ENCODE measurements at places on chromosomes 12 and 14.

- DNase-seq, result no peak
These were observed 142.5 kb downstream of the PDE3A start for GRCh38 chr12:20510811-20511210.

DNA sequence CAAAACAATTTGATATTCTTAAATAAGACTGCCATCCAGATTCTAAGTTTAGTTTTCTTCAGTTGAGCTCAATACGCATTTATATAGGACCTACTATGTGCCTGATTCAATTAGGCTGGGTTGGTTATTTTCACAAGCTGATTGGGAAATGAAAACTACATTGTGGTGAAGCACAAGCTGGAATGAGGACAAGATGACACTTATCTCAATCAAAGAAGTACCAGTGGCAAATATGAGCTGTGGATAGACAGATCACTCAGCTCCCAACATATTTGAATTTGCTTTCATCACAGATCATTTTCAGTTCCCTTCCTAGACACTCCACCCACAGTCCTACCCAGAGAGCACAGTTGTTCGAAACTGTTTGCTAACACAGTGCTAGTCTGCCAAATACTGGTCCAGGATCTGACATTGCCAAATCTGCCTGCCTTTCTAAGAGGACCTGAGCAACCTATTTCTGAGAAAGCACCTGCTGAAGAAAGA, 74.7 kb downstream of the LLPH start:
- DNase-seq, result no peak

DNA sequence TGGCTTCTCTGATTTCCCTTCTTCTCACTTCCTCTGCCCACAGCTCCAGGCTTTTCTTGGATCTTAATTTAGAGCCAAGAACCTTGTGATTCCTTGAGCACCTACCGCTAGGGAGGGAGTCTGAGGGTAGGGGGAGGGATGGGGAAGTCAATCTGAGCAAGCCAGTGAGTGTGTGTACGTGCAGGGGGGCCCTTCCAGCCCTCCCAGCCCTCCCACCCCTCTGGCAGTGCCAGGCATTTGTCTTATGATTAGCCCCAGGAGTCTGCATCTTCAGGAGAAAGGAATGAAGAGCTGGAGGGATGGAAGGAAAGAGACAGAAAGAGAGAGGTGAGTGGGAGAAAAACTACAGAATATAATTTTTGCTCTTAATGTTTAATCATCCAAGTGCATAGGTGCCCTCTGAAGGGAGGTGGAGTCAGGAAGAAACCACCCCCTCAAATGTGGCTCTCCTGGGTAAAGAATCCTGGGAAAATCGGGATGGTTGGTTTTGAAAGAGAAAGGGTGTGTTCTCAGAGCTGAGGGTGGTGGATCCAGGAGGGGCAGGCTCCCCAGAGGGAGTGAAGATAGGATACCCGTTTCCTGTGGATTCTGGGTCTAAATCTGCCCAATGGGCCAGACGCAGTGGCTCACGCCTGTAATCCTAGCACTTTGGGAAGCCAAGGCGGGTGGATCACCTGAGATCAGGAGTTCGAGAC, 2.1 kb downstream of the PIANP start:
- no peak for DNase-seq

- DNase-seq, result no peak
These were observed at the start of gene VSX2 for GRCh38 chr14:74238974-74239847. Gene VSX2 (plus strand): TSS chr14:74239449. CDS start chr14:74239562, 113 bp downstream.

- DNase-seq, result no peak
These were observed 16.0 kb upstream of the ACTR6 start for GRCh38 chr12:100184549-100185145.

Data from NCI-H1436 treated with DMSO at 0.1 percent for 48 hours (cell line).